ENCODE measurements at places on chromosomes 1 and 21. TPM values are rescaled to one million over a fixed set of nuclear protein-coding genes. Genes with fewer than 3 reads are reported as not detected.

GRCh38 chr1:213438339-213438738, 387.3 kb downstream of the RPS6KC1 start:
- no peak for DNase-seq

- no peak for DNase-seq
These were observed 174.1 kb upstream of the SGIP1 start for GRCh38 chr1:66359815-66360214.

DNA sequence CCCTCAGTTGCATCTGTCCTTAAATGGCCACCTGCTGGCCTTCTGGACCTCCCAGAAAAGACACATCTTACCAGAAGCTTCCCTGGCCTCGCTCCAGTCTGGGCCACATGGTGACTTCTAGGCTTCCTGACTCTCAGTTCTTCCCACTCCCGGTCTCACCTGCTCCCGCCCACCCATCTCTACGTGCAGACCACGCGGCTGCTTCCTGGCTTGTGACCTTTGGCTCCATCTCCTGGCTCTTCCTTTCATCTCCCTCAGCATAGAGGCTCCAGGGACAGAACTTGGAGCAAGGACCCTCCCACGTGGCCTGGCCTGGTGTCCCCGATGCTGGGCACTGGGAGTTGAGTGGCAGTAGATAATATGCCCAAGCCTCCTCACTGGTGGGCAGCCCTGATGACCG, 124.9 kb upstream of the IRF2BP2 start:
- DNase-seq = no peak

- no peak for DNase-seq
These were observed 53.0 kb upstream of the CPLANE2 start for GRCh38 chr1:16289959-16290358.

GRCh38 chr1:45097944-45098343, 85.9 kb downstream of the UROD start:
- DNase-seq = no peak

The CCT3 gene
- 94.1 TPM for total RNA-seq

Measured in pancreas (tissue), 10 donors.